Renal pelvis (tissue), 12 donors: ENCODE measurements at places on chromosomes 3 and 15. TPM values are rescaled to one million over a fixed set of nuclear protein-coding genes. Genes with fewer than 3 reads are reported as not detected.

GRCh38 chr3:98532709-98533571 lies 1.2 kb downstream of the GPR15 start:
- DNase-seq: no peak

LIPH gene
- 1.3 TPM for polyA plus RNA-seq

- no peak for DNase-seq
Measured at GRCh38 chr3:107506458-107506857, 16.3 kb upstream of the BBX start.

- DNase-seq: no peak
Measured at GRCh38 chr15:72375501-72375845, 341 bp downstream of the HEXA start.
